ENCODE measurements at places on chromosomes 3 and 15. TPM values are rescaled to one million over a fixed set of nuclear protein-coding genes. Genes with fewer than 3 reads are reported as not detected.

Gene ANKRD63
- not detected for total RNA-seq

Gene C3orf49
- not detected for total RNA-seq

Gene PTPN23
- 27.4 TPM for total RNA-seq

Gene IL17RD
- not detected for total RNA-seq

Gene ATOSA
- 39.5 TPM for total RNA-seq

Gene GRK7
- total RNA-seq = not detected

Gene CLRN1
- not detected for total RNA-seq

Gene ANKDD1A
- 1.1 TPM for total RNA-seq

Gene MYEF2
- 25.2 TPM for total RNA-seq

Gene EFHB
- 1.1 TPM for total RNA-seq

Gene WDR49
- 0.47 TPM for total RNA-seq

Gene CCDC39
- total RNA-seq = not detected

Gene POLQ
- 29.0 TPM for total RNA-seq

Gene DYNC1LI1
- 26.9 TPM for total RNA-seq

Gene NPAP1
- total RNA-seq = not detected

Gene MYRIP
- not detected for total RNA-seq

Gene DNAH1
- 25.7 TPM for total RNA-seq

Gene NR2C2
- 57.0 TPM for total RNA-seq

Gene CCR8
- 0.74 TPM for total RNA-seq

Gene SLC51A
- not detected for total RNA-seq

Gene IL17RE
- total RNA-seq = 2.7 TPM

Gene TGM5
- total RNA-seq = not detected

Gene SPTBN5
- 1.5 TPM for total RNA-seq

Gene IL17RB
- total RNA-seq = 2.9 TPM

Gene THRB
- not detected for total RNA-seq

Gene DAZL
- total RNA-seq = not detected

Gene EXOG
- total RNA-seq = 28.1 TPM

Gene CMTM8
- 5.9 TPM for total RNA-seq

Gene NR1D2
- total RNA-seq = 5.9 TPM

Gene MED12L
- total RNA-seq = 0.92 TPM

Gene ZNF501
- total RNA-seq = 1.5 TPM

Gene CCR2
- 28.6 TPM for total RNA-seq

Gene PPM1M
- 82.2 TPM for total RNA-seq

Gene VEPH1
- not detected for total RNA-seq
